ENCODE measurements at places on chromosomes 11 and 22. TPM values are rescaled to one million over a fixed set of nuclear protein-coding genes. Genes with fewer than 3 reads are reported as not detected.

- no peaks in the 10 kb centered on the region for H3K36me3 ChIP-seq
- H3K27ac ChIP-seq = no peak overlapping the region
- H3K27me3 ChIP-seq = no peaks in the 10 kb centered on the region
Observed at GRCh38 chr22:47839595-47840227, 1077.3 kb downstream of the TBC1D22A start.

GRCh38 chr11:103367650-103368049 is 258.4 kb downstream of the DYNC2H1 start:
- no peaks in the 10 kb centered on the region for H3K27me3 ChIP-seq
- H3K27ac ChIP-seq = no peak overlapping the region
- no peak overlapping the region for H3K4me3 ChIP-seq

- no peak for DNase-seq
- H3K36me3 ChIP-seq = no peaks in the 10 kb centered on the region
- peaks cover 9% of the 10 kb centered on the region for H3K27me3 ChIP-seq
- H3K4me1 ChIP-seq = no peaks in the 10 kb centered on the region
- H3K27ac ChIP-seq = no peak overlapping the region
Observed at GRCh38 chr11:102912482-102912830, 37.7 kb upstream of the MMP12 start.

- no peak for DNase-seq
- H3K27me3 ChIP-seq = no peaks in the 10 kb centered on the region
- H3K4me3 ChIP-seq = no peak overlapping the region
- peaks cover 4% of the 10 kb centered on the region for H3K4me1 ChIP-seq
- no peak overlapping the region for H3K27ac ChIP-seq
- H3K36me3 ChIP-seq = peaks cover 27% of the 10 kb centered on the region
Observed at GRCh38 chr11:104694259-104695064, 203.8 kb downstream of the CASP12 start.

DNA sequence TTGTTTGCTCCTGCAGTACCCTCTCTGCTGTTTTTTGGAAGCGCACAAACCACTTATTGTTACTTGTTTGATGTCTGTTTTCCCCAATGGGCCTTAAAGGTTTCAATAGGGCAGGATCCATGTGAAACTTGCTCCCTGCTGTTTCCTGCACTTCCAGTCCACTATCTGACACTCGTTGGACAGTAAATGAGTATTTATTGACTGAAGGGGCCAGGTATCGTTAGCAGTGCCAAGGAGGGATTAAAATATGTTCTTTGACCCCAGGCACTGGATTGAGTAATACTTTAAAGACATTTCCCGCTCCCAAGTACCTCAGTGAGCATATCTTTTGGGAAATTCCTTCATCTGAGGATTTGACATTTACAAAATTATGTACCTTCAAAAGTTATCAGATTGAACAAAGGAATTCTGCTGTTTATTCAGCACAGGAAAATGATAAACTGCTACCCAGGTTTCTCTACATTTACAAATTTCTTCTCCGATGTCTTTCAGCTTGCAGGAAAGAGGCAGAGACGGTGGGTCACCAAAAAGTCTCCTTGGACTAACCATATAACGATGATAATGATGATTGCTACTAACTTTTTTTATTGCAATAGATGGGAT is 23.3 kb upstream of the OR9Q2 start:
- no peak overlapping the region for H3K27ac ChIP-seq
- no peak for DNase-seq
- no peaks in the 10 kb centered on the region for H3K27me3 ChIP-seq
- no peaks in the 10 kb centered on the region for H3K36me3 ChIP-seq
- no peaks in the 10 kb centered on the region for H3K4me1 ChIP-seq

DNA sequence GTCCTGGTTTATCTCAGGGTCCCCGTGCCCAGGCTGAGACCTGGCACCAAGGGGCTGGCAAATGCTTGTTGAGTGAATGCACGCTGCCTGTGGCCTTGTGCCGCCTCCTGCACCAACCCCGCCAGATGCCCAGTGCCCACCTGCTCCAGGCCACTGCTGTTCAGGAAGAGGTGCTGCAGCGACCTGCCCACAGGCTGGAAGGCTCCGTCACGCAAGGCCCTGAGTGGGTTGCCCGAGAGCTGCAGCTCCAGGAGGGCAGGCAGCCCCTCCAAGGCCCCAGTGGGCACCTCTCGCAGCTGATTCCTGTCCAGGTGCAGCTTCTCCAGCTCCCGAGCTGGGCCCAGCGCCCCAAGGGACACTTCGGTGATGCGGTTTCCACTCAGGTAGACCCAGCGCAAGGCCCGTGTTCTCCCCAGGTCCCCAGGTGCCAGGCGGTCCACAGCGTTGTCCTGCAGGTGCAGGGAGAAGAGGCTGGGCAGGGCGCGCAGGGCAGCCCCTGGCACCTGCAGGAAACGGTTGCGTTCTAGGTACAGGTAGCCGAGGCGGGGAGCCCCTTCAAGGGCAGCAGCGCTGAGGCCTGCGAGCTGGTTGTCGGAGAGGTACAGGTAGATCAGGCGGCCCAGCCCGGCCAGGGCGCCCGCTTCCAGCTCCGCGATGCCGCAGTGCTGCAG is 3.6 kb downstream of the CHADL start:
- peak overlapping the region; percentile 61 for H3K4me3 ChIP-seq
- H3K36me3 ChIP-seq = no peaks in the 10 kb centered on the region
- peaks cover 4% of the 10 kb centered on the region for H3K27me3 ChIP-seq
- H3K27ac ChIP-seq = no peak overlapping the region
- DNase-seq = no peak

- H3K27ac ChIP-seq = no peak overlapping the region
- peaks cover 3% of the 10 kb centered on the region for H3K27me3 ChIP-seq
- no peaks in the 10 kb centered on the region for H3K36me3 ChIP-seq
- no peaks in the 10 kb centered on the region for H3K4me1 ChIP-seq
- no peak overlapping the region for H3K4me3 ChIP-seq
- DNase-seq = no peak
Observed at GRCh38 chr11:84720706-84721402, 906.3 kb downstream of the DLG2 start.

- H3K4me1 ChIP-seq = peaks cover 4% of the 10 kb centered on the region
- H3K36me3 ChIP-seq = no peaks in the 10 kb centered on the region
- no peak overlapping the region for H3K4me3 ChIP-seq
- no peaks in the 10 kb centered on the region for H3K27me3 ChIP-seq
- DNase-seq = no peak
Observed at GRCh38 chr22:19979712-19980493, 36.7 kb downstream of the ARVCF start.

GRCh38 chr22:19776433-19777031 is 16.0 kb downstream of the TBX1 start:
- no peak overlapping the region for H3K27ac ChIP-seq
- no peak for DNase-seq
- peaks cover 4% of the 10 kb centered on the region for H3K4me1 ChIP-seq
- no peaks in the 10 kb centered on the region for H3K36me3 ChIP-seq

DNA sequence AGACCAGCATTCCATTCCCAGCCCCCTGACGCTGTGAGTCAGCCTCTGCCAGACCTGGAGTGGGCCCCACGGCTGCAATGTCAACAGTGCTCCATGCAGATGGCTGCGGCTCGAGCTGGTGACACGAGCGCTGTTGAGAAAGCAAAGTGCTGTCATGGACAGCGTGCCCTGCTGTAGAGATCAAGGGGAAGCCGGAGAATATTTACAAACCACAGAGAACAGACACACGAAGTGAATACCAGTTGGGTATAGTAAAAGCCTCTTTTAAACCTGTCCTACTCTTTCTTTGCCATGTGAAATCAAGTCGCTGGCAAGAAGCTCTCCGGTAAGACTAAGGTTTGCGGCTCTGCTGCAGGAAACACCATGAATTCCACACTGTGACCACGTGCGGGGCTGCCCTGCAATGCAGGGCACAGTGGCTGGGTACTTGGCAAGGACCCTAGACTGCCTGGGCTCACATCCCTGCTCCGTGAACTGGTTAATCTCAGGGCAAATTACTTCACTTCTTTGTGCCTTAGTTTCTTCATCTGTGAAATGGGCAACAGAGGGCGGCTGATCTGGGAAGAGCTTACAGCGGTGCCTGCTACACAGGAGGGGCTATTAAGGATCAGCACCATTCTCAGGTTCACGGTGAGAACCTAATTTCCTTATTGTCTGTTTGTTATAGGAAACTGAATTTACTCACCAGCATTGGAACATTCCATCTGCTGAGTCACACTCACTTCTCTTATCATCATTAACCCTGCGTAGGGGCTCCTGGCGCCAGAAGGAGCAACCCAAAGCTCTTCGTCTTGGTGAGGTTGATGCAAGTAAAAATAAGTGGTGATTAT is 27.8 kb upstream of the ELFN2 start:
- peaks cover 4% of the 10 kb centered on the region for H3K36me3 ChIP-seq
- H3K27me3 ChIP-seq = no peaks in the 10 kb centered on the region
- H3K4me3 ChIP-seq = no peak overlapping the region
- no peak overlapping the region for H3K27ac ChIP-seq
- peaks cover 11% of the 10 kb centered on the region for H3K4me1 ChIP-seq

GRCh38 chr11:127049486-127049885 is 48.9 kb upstream of the KIRREL3 start:
- no peak overlapping the region for H3K27ac ChIP-seq
- no peaks in the 10 kb centered on the region for H3K36me3 ChIP-seq
- H3K27me3 ChIP-seq = no peaks in the 10 kb centered on the region
- no peak for DNase-seq
- no peak overlapping the region for H3K4me3 ChIP-seq

The SLC17A6 gene
- total RNA-seq = not detected

The SSRP1 gene
- total RNA-seq = 135 TPM

The RTN4RL2 gene
- 0.35 TPM for total RNA-seq

The KDM2A gene
- total RNA-seq = 95.9 TPM

The AAMDC gene
- 14.4 TPM for total RNA-seq

The PARVA gene
- total RNA-seq = 0.18 TPM

The UPK3A gene
- not detected for total RNA-seq

The CCDC88B gene
- total RNA-seq = 99.1 TPM

All from activated CD4-positive, alpha-beta memory T cell treated with anti-CD3 and anti-CD28 coated beads, Interleukin-2, amount 10 ng/mL, durations not matched to agents 7 days and 5 days (primary cell).